ENCODE measurements at places on chromosomes 13 and 19.

DNA sequence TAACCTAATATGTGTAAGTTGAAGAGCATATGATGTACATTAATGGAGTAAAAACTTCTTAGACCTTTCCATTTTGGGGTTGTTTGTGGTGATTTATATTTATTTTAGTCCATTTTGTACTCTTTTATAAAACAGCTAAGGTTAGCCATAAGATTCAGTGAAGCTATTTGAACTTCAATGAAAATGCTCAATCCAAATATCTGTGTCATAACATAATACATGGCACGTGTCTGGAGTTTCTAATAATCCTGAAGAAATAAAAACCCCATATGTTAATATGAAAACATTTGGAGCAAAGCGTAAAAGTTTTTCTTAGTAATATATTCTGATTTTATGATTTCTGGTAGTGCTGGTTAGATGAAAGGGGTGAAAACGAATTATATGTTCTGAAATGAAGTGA lies 1729.7 kb downstream of the PCDH9 start:
- DNase-seq: no peak

DNA sequence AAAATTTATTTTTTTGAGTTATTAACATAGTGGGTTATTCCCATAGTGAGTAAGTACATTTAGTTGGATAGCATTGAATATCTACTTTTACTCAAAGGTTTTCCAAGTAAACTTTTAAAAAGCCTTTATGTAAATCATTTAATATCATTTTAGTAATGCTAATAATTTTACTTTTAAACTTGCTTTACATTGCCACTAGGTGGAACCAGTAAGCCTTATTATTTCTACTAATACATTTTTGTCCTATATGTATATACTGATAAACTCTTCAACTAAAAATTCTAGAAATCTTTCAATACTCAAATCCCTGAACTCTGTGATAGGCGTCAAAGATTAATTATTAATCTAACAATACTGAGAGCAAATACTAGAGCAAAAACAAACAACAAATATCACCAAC lies 1709.2 kb upstream of the PCDH20 start:
- no peak for DNase-seq

GRCh38 chr13:26787961-26788360 lies 27.4 kb upstream of the GPR12 start:
- no peak for DNase-seq

GRCh38 chr13:45372189-45373161 lies 31.5 kb upstream of the TPT1 start:
- DNase-seq: no peak

DNA sequence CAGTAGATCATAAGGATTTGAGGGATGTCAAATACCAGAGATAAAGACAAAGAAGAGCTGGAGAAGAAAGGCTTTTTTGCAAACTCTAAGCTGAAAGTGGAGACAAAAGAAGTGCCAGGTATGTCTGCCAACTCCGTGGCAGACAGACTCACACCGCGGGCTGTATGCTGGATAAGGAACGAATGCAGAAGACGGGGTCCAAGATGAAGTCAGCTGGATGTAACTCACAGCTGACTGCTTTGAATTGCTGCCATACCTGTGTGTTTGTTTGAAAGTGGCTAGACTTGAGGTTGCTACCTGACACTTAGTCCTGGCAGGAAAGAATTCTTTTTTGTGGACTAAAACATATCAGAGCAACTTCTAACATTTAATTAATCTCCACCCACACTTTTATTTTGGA lies 398.8 kb downstream of the DLEU7 start:
- no peak for DNase-seq

- DNase-seq: no peak
Measured at GRCh38 chr19:14061751-14062557, at the start of gene PALM3. Gene PALM3 (minus strand): TSS chr19:14062076. CDS start chr19:14061980, 96 bp downstream.

DNA sequence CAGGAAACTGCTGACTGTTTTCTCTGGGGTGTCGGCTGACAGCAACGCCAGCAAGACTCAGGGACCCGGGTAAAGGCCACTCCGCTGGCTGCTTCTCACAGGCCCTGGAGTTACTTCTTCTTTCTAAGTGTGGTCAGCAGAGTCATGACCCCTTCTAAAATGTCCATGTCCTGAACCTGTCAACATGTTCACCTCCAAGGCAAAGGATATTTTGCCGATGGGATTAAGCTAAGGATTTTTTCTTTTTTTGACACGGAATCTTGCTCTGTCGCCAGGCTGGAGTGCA lies 7.9 kb downstream of the PEX11G start:
- no peak for DNase-seq

GRCh38 chr19:39705578-39706188 lies 1.4 kb downstream of the LGALS14 start:
- peak; percentile 45 for DNase-seq

DNA sequence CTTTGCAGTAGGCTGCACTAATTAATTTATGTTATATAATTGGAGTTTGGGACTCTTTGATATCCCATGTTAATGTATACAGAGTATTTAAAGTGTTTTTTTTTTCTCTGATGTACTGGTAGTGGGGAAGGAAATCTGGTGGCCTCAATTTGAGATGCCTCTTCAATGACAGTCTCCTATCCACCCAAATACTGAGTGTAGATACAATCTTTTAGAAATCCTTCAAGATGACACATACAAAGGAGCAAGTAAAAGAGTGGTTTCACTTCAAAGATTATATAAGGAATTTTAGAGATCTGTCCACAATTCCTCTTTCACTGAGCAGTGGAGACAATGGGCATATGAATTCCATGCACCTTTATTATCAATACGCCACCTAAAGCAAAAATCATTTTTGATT lies 15.1 kb downstream of the NALCN start:
- no peak for DNase-seq

DNA sequence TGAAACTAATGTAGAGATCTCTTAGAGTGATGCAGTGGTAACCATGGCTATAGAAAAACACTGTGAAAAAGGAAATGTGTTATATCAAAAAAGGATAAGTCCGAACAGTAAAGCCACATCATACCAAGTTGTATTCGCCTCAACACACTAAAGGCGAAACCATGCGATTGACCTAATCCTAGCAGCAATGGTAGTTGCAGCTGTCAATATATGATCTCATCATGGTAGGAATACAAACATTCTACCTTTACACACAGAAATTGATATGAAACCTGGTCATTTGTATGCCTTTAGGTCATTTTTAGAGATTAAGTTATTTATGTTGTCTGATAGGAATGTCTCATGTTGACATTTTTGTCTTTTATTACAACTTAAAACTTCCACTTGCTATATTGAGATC lies 271.9 kb downstream of the SLITRK6 start:
- DNase-seq: no peak

DNA sequence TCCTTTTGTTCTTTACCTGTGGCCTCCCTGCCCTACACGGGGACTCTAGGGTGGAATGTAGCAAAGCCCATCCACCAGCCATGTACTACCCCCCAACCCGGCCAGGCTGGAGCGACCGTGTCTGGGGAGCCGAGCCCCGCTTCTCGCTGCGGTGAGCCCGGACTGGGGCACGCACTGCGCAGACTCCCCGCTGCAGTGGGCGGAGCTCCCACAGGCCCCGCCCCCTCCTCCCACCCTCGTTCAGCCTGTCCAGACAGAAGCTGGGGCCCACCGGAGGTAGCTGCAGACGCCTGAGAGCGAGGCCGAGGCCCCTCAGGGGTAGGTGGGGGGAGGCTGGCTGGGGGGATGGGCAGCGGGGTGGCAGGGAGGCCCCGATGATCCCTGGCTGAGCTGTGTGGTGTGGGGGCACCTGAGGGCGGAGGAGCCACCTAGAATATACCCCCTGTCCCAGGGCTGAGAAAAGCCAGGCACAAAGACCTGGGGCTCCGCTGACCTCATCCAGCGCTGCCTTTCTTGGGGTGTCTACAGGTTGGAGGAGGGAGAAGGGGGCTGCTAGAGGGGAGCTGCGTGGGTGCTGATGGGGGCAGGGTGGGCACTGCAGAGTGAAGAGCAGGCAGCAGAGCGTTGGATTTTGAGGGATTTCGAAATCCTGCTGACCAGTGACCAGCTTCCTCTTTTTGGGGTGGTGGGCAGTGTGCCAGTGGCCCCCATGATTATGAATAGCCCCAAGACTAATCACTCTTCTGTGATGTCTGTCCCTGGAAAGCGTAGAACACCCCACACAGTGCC lies 17.3 kb downstream of the PLD3 start:
- DNase-seq: peak; percentile 69

- DNase-seq: peak; percentile 38
Measured at GRCh38 chr19:10230173-10230860, 814 bp downstream of the S1PR2 start.

GRCh38 chr19:3720349-3720917 lies 12.2 kb downstream of the TJP3 start:
- no peak for DNase-seq

DNA sequence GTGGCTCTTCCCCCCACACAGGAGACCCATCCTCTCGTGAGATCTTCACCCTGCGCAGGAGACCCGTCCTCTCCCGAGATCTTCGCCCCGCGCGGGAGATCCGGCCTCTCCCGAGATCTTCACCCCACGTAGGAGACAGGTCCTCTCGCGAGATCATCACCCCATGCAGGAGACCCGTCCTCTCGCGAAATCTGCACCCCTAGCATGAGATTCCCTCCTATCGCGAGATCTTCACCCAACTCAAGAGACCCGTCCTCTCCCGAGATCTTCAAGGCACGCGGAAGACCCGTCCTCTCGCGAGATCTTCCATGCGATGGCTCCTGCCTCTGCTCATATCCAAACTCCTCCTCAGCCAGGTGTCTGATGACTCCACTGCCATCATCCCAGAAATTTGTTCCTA lies 24.3 kb downstream of the LAIR2 start:
- no peak for DNase-seq

GRCh38 chr13:70938462-70938861 lies 830.2 kb upstream of the KLHL1 start:
- no peak for DNase-seq

DNA sequence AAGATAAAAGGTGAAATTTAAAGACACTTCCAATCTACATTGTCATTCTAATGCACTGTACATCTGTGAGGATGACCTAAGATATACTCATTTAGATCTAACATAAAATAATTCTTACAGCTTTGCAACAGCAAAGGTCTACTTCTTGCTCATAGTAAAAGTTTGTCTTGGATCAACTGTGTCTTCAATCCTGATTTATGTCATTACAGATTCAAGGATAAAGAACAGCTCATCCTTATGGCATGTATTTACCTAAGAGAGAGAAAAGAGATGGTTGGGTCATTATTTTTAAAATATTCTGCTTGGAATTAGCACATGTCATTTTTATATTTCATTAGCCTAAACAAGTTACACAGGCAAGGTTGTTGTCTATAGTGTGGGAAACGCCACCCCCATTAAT lies 2193.1 kb downstream of the PCDH9 start:
- DNase-seq: no peak

DNA sequence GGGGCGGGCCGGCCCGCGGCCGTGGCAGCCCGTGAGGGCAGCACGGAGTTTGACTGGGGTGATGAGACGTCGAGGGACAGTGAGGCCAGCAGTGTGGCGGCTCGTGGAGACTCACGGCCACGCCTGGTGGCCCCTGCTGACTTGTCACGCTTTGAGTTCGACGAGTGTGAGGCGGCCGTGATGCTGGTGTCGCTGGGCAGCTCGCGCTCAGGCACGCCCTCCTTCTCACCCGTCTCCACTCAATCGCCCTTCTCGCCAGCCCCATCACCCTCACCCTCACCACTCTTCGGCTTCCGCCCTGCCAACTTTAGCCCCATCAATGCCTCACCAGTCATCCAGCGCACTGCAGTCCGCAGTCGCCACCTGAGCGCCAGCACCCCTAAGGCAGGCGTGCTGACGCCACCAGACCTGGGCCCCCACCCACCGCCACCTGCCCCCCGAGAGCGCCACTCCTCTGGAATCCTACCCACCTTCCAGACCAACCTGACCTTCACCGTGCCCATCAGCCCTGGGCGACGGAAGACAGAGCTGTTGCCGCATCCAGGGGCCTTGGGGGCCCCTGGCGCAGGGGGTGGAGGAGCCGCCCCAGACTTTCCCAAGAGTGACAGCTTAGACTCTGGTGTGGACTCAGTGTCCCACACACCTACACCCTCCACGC lies 4.5 kb downstream of the CIC start:
- no peak for DNase-seq

DNA sequence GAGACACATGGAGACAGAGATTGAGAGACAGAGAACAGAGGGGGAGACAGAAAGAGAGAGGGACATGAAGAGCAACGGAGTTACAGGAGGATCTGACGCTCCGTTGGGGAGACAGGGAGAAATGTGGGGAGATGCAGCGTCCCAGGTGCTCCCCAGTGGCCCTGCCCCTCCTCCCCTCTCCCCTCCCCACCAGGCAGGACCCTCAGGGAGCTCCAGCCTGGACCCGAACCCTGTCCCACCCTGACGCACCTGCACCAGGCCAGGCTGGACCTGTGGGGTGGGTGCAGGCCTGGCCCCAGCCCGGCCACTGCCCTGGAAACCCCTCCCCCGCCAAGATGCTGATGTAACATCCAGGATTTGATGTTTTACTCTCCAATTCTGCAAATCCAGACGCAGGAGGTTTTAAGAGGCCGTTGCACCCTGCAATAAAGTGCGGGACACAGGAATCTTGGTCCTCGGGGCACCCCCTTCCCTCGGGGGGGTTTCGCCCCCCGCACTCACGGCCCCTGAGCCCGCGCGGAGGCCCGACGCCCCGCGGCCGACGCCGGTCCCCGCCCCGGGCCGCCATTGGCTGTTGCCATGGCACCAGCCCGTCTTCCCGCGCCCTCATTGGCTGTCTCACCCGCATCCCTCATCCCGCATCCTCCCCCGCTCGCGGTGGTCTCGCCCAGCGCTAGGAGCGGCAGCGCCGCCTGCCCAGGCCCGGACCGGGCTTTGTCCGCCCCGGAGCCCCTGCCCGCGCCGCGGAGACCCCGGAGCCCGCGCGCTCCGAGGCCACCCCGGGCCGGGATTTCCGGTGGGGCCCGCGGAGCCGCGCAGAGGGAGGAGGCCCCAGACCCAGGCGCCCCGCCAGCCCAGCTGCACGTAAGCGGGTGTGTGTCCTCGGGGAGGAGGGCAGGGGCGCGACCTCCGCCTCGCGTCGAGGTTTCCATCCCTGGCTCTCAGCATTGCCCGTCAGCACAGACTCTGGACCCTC lies at the start of gene APC2:
APC2 (plus strand) TSS at position 655 of the 976 bp plus-strand sequence. CDS start 2,881 bp downstream, outside the sequence.
- DNase-seq: peak; percentile 54

DNA sequence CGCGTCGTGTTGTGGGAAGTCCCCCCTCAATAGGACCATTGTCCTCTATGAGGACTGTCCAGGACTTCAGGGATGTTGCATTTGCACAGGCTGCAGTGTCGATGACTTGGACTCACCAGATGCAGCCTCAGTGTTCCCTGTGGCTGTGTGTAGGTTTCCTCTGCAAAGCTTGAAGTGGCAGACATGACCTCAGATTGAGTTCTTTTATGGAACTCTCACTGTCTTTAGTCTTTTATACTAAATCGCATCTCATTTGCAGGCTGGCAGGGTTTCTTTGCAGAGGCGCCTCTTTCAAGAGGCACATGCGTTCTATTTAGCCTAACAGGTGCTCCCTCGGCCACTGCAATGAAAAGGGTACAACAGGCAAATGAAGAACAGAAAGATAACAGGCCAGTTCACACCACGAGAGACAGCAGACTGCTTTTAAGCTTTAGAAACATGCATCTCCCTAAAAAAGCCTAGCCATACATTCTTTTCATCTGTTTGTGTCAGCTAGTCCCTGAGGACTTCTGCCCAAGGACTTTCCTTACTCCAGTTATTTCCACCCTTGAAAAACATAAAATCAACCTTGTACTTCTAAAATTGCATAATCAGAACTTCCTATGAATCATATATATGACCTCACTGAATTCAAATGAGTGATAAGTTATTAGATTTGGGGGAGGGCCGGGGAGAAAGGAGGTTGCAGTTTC lies 118.4 kb downstream of the RAB20 start:
- DNase-seq: no peak

All from activated CD4-positive, alpha-beta T cell treated with anti-CD3 and anti-CD28 coated beads, Interleukin-10, Interleukin-2, amounts not matched to agents 100 ng/mL and 50 ng/mL, durations not matched to agents 16 hours and 8 hours (primary cell).